Left renal cortex interstitium (tissue), 4 donors: ENCODE measurements at places on chromosomes 6 and 20. TPM values are rescaled to one million over a fixed set of nuclear protein-coding genes. Genes with fewer than 3 reads are reported as not detected.

Gene DAAM2
- polyA plus RNA-seq = 29.0 TPM

Gene GLP1R
- polyA plus RNA-seq = 0.57 TPM

Gene MRAP2
- polyA plus RNA-seq = 3.4 TPM

- no peak for DNase-seq
These were observed 30.9 kb downstream of the FYN start for GRCh38 chr6:111842271-111842822.

GRCh38 chr6:37218511-37218910 is 39.1 kb upstream of the TBC1D22B start:
- no peak for DNase-seq

DNA sequence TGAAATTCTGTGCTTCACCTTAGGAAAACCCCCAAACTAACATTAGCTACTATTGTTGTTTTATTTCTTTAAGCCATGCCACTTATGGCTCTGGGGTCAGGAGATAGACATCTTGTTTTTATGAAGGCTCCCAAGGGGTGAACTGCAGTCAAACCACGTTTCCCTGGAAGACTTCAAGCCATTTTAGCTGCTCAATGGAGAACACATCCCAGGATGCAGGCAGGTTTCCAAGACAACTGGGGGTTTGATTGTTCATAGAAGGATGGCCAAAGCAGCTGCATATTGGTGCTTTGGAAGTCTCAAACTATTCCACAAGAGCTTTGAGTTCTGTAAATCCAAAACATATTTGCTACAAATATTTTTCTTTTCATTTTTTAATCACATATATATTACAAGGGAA is 818.0 kb downstream of the MAFB start:
- no peak for DNase-seq

GRCh38 chr20:6692566-6693173 is 74.8 kb upstream of the BMP2 start:
- no peak for DNase-seq

- DNase-seq = no peak
These were observed 51.6 kb upstream of the CHD6 start for GRCh38 chr20:41669708-41670263.

DNA sequence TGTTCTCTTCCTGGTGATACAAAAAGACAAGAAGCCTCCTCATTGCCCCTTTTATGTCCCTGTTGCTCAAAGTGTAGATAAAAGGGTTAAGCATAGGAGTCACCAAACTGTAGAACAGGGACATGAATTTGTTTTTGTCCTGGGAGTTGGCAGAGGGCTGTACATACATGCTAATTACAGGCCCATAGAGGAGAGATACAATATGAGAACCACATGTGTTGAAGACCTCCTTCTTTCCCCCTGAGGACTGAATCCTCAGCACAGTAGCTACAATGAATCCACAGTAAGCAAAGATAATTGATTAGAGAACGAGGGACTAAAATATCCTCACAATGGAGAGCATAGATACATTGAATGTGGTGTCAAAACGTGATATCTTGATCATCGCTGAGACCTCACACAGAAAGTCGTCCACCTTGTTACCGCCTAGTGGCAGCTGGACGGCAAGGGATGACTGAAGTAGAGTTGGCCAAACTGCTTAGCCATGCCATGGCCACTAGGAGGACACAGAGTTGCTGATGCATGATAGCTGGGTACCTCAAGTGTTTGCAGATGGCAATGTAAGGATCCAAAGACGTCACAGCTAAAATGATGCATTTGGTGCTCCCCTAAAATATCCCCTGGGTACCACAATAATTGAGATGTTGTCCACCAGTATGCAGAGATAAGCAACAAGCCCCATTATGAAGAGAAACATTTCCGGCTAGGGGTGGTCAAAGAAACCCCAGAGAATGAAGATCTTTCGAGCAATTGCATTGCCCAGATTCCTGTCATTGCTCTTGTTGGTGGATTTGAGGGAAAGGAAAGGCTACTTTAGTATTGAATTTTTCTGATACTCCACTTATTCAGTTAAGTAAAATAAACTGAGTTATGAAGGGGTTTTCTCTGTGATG is 15.0 kb downstream of the OR2B3 start:
- no peak for DNase-seq
